NCI-H1694 treated with DMSO at 0.1 percent for 48 hours (cell line): ENCODE measurements at places on chromosomes 12 and 14.

DNA sequence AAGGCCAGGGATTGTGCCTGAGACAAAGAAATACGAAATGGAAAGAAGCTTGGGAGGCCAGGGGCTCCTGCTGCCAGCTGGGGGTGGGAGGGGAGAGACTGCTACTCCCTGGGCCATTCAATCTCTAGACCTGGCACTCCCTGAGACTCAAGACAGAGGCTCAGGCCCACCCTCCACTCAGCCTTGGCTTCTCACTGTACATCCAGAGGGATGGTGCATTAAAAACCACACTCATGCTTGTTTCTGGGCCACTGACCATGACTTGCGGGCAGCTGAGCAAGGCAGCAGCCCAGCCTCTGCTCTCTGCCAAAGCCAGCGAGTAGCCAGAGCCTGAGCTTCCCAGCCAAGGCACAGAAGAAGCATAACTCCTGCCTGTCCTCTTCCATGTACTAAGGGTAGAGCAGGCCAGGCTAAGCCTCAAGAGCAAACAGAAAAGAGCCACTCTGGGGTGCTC lies 41.5 kb downstream of the PITPNM2 start:
- DNase-seq: no peak

- no peak for DNase-seq
These were observed 14.1 kb downstream of the SELPLG start for GRCh38 chr12:108619369-108620160.

- no peak for DNase-seq
These were observed 25.2 kb upstream of the FOXN3 start for GRCh38 chr14:89442280-89442679.

DNA sequence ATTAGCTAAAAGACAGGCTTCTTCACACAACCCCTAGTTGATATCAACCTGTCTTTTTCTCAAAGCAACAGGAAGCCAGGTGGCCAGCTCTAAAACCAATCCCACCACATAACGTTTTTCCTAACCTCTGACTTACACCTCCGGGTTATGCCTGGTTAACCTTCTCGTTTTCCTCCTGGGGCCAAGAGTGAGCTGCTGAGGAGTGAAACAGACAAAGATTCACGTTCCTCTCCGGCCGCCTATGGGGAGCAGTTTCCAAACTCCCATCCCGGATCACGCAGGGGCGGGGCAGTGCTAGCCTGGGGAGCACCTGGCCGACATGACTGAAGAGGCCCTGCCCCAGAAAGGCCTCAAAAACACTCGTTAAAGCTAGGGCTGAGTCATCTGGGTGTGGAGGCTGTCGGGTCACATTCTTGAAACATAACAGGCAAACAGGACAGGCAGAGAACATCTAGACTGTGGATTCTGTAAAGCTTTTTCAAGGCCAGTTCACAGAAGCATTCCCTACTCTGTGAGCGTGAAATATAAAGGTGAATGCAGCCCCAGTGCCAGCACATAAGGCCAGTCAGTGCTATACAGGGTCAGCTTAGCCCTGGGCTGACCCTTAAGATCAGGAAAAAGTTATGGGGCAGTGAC lies 25.9 kb upstream of the LGALS3 start:
- DNase-seq: no peak

DNA sequence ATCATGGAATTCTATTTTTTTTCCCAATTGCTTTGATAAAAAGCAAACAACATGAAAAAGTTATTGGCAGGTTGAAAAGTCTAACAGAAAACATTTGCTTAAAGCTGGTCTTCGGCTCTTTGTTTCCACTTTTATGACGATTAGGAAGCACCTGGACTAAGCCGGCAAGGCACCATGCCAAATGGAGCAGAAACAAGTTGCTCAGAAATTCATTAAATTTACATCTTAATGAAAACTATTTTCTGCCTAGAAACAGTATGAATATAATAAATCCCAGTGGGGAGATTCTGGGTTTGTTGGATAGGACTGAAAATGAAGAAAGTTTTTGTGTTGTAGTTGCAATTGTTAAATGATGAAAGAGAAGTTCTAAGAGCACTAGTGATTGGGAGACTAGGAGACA lies 51.4 kb upstream of the OR9K2 start:
- DNase-seq: no peak

GRCh38 chr12:47736877-47737676 lies 11.8 kb upstream of the ENDOU start:
- no peak for DNase-seq

DNA sequence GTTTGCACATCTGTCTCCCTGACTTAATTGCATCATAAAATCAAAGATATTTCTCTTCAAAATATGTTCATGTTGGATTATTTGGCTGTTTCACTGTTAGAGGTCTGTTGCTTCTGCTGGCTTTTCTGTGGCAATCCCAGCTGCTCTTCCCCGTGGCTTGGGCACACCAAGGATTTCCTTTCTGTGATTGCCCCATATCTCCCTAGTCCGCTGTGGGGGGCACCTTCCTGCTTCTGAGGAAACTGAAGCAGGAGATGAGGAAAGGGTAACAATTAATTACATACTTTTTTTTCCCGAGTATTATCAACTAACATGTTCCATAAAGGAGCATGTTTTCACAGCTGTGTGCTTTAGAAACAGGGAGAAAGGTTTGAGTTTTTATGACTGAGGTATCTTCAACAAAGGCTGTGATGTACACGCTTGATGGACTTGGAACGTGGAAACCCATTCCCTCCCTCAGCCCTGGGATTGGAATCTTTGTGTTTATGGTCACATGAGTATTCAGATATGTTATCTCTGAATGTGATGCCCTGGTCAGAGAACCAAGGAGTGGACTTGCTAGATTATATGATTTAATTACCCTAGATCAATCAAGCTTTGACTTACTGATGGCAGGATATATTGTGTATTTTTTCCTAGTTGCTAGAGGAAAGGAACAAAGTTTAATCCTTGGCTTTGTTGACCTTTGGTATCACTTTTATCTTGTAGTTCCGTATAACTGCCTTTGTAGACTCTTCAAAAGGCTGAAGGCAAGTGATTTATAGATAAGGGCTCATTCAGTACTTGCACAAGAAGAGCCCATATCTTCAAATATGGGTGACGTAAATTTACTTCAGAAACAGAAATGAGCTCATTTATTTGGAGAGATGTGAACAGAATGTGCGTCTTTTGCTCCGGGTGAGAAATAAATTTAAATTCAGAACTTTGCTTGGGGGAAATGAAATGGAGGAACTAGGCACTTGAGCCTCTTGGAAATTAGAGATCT lies 46.7 kb downstream of the BORCS5 start:
- DNase-seq: peak; percentile 31

DNA sequence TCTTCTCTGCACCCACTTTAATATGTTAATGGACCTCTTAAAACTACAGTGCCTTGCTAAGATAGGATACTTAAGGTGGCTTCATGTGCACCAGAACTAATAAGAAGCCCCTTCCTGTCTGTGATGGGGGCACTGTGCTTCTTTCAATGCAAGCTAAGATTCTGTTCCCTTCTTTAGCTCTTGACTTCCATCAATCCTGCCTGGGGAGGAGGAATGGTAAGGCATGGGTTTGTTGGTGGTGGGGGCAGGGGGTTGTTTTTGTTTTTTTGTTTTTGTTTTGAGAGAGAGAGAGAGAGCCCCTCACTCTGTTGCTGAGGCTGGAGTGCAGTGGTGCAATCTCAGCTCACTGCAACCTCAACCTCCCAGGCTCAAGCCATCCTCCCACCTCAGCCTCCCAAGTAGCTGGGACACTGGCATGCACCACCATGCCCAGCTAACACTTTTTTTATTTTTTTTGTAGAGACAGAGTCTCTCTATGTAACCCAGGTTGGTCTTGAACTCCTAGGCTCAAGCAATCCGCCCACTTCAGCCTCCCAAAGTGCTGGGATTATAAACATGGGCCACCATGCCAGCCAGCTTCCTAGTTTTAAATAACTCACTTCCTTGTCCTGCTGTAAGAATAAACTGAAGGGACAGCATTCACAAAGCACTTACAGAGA lies 4.5 kb upstream of the KRT3 start:
- DNase-seq: no peak

GRCh38 chr14:66444271-66444927 lies 41.8 kb upstream of the CCDC196 start:
- DNase-seq: peak; percentile 57

DNA sequence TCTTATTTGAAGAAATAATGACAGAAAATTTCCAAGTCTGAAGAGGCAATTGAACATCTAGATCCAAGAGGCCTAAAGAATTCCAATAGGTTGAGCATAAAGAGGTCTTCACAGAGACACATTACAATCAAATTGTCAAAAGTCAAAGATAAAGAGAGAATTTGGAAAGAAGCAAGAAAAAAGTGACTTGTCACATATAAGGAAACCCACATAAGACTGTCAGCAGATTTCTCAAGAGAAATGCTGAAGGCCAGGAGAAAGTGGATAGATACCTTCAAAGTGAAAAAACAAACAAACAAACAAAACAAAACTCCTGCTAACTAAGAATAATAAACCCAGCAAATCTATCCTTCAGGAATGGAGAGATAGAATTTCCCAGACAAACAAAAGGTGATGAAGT lies 118.1 kb upstream of the LGR5 start:
- no peak for DNase-seq

DNA sequence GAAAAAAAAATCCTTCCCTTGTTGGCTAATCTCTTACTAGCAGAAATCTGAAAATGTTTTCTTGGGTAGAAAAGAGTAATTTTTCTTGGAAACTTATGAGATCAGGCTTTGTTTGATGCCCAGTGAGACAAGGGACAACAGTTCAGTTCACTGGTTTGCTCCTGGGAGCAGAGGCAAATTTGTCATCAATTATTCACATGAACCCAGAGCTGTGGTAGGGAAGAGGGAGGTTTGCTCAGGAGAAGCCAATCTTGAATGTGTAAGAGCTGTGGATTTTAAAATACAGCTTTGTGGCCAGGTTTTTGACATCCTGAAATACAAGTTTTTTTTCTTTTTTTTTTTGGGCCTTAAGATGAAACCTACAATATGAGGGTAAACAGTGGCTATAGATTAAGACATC lies 426.6 kb downstream of the ATP23 start:
- no peak for DNase-seq

GRCh38 chr14:38000340-38000739 lies 207.4 kb upstream of the SSTR1 start:
- DNase-seq: no peak

DNA sequence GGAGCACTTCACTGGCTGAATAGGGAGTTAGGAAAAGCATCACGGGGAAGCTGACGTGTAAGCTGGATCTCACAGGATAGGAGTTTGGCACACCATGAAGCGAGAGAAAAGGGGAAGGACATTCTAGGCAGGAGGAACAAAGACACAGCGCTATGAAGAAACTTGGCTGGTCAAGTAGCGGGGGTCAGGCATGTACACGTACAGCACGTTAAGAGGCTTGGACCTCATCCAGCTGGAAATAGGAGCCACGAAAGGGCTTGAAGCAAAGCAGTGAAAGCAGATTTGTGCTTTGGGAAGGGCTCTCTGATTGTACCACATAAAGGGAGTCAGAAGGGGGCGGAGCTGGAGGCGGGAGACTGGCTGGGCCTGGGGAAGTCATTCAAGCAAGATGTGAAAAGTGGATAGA lies 19.6 kb upstream of the GALNT8 start:
- no peak for DNase-seq

DNA sequence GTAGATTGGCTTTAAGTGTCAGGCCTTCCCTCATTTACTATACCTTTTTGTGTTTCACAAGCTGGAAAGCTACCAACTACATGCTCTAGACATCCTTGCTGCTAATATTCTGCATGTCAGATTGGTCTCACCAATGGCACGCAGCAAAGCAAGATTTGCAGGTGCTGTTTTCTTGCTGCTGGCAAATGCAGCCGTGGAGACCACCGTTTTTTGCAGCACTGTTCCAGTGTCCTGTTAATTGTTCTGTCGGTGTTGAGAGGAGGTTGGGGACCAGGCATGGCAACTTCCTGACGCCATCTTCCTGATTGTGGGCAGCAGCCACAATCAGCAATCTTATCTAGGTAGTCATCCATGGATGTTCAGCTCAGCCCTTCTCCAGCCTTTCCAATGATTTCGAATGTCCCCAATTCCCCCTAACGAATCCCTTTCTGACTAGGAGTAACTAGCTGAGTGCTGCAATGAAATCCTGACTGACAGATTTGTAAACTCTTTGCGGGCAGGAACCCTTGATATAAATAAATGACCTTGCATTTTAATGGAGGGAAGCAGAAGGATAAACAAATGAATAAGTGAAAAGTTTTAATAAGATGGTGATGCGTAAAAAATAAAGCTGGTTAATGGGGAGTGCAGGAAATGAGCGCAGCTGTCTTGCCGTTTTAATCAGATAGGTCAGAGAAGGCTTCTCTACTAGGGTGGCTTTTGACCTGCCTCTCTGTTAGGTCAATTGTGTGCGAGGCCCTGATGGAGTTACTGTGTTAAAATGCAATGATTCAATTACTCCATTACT lies 574 bp upstream of the CRADD start:
- DNase-seq: no peak

DNA sequence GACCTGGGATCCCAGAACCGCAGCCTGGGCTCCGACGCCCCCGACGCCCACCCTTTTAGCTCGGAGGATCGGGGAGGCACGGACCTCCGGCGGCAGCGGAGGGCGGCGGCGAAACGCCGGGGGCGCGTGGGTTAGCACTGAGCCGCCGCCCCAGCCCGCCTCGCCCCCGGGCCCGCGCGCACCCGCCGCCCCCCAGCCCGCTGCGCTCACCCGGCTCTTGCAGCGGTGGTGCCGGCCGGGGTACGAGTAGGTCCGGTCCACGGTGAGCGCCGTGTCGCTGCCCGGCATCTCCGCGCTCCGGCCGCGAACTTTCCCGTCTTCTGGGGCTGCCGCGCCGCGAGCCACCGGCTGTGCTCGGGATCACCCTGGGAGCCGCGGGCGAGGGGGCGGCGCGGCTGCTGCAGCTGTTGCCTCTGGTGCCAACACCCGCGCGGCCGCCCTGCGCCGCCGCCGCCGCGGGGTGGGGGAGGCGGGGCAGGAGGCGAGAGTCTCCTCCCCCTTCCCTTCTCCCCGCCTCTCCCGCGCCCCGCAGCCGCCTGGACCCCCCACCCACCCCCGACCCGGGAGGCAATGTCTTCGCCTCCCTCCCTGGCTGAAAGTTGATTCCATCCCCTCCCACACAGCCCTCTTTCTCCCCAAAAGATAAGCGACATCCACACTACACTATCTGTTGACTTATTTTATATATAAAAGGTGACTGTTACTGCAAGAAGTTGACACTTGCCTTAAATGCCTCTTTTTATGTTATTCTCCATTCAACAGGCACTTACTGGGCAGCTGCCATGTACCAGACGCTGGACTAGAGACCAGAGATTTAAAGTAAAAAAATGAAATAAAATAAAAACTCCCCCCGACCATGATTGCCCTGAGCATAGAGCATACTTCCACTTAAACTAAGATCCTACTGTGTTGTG lies at the start of gene TMCC3:
TMCC3 (minus strand) TSS at position 415 of the 914 bp plus-strand sequence; CDS start at position 288, 127 bp downstream.
- peak; percentile 7 for DNase-seq

DNA sequence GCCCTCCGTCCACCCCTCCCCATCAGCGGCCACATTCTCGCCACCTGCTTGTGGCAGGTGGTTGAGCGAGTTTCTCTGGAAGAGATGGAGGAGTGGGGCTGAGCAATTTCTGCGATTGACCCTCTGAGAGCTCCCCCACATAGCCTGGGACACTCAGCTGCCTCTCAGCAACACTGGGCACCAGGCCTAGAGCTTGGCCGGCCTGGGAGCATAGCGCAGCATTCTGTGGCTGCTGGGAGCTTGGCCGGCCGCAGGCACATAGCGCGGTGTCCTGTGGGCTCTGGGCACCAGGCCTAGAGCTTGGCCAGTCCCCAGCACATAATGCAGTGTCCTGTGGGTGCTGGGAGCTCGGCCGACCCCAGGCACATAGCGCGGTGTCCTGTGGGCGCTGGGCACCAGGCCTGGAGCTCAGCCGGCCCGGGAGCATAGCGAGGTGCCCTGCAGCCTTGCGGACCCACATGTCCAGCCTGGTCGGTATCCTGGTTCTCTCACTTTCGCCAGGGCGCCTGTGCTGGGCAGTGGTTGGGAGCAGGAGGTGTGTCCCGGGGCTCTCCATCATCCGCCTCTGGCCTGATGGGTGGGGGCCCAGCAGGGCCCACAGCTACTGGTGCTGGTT lies 43.8 kb downstream of the LRCOL1 start:
- no peak for DNase-seq

- DNase-seq: no peak
These were observed 178.9 kb upstream of the DYRK2 start for GRCh38 chr12:67469666-67470065.
